Activated CD4-positive, alpha-beta T cell treated with anti-CD3 and anti-CD28 coated beads, Interleukin-2, amount 50 U/mL, for 48 hours (primary cell): ENCODE measurements at places on chromosomes 16 and 17.

GRCh38 chr16:10121897-10122425, 60.3 kb downstream of the GRIN2A start:
- DNase-seq, result no peak

DNA sequence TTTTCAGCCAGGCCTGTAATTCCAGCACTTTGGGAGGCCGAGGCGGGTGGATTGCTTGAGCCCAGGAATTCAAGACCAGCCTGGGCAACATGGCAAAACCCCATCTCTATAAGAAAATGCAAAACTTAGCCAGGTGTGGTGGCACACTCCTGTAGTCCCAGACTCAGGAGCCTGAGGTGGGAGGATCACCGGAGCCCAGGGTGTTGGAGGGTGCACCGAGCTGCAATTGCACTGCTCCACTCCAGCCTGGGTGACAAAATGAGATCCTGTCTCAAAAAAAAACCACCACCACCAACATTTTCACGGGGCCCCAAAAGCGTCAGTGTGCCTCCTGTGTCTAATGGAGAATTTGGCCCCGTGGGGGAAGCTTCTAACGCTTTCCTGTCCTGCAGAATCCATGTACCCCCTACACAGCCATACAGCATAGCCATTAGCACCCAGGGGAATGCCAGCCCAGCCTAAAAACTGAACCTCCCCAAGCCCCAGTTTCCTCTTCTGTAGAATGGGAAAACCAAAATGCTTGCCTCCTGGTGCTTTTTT, 22.2 kb upstream of the MAP3K14 start:
- DNase-seq, result no peak

DNA sequence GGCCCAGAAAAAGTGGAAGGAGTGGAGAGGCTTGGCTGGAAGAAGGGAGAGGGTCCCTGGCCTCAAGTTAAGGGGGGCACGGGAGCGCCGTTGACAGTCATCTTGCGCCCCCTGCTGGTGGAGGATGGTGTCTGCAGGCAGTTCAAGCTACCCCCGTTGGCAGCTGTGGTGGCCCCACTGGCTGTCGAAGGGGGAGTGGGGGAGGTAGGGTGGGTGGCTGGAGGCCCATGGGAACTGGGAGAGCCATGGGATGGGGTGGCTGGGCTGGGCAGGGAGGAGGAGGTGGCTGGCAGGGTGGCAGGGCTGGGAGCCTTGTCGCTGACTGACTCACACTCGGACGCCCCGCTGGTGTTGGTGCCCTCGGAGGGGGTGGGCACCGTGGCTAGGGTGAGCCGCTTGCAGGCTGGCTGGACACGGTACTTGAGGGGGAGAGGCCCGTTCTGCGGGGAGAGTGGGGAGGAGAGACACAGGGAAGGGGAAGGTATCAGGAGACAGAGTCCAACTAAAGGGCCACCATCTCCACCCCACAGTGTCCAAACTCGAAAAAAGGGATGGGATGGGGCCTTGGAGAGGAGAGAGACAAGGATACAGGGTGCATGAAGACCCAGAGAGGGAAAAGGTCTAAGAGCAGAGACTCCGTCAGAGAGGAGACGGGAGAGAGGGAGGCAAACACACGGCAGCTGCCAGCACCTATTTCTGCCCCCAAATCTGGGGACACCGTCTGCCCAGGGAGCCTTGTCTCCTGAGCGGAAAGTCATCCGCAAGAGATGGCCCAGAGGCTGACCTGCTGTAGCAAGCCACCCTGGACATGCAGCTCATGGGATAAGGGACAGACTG, 5.2 kb downstream of the CISD3 start:
- DNase-seq, result peak; percentile 76

DNA sequence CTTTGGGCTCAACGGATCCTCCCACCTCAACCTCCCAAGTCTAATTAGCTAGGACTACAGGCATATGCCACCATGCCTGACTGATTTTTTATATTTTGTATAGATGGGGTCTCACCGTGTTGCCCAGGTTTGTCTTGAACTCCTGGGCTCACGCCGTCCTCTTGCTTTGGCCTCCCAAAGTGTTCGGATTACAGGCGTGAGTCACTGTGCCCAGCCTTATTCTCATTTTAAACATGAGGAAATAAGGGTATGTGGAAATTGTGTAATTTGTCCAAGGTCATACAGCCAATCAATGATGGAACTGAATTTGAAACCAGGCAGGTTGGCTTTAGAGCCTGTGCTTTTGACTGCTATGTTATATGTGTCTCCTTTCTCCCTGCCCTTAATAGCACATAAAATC, 27.4 kb upstream of the AQP8 start:
- DNase-seq, result no peak

DNA sequence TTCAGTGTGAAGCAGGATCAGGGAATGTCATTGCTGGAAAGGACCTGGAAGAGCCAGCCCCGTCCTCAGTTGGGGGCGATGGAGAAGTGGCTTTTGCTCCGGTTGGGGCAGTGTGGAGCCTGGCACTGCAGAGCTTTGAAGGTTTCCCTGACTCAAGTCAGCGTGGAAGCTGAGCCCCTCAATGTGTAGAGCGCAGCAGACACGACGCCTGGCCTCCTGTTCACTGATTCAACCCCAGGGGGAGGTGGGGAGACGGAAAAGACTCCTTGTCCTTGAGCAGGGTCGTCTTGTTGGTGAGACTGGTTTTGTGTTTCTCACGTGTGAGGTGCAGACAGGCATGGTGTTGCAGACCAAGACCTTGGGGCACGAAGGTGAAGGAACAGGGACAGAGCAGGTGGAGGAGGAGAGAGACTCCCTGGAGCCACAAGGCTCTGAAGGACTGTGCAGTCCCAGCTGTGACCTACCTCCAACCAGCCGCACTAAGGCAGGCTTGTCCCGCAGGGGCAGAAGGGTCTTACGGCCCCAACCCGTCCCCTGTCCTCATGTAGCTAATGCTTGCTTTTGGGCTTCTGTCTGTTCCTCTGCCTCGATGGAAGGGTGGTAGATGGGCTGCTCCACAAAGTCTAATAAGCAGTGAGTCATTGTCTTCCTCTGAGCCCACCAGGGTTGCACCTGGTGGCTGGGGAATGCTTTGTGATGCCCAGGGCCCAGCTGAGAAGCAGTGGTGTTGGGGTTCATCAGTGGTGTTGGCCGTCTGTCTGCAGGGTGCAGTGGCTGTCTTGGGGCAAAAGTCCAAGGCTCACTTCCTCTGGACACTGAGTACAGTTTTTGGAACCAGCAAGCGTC, 47.8 kb downstream of the MPRIP start:
- no peak for DNase-seq

DNA sequence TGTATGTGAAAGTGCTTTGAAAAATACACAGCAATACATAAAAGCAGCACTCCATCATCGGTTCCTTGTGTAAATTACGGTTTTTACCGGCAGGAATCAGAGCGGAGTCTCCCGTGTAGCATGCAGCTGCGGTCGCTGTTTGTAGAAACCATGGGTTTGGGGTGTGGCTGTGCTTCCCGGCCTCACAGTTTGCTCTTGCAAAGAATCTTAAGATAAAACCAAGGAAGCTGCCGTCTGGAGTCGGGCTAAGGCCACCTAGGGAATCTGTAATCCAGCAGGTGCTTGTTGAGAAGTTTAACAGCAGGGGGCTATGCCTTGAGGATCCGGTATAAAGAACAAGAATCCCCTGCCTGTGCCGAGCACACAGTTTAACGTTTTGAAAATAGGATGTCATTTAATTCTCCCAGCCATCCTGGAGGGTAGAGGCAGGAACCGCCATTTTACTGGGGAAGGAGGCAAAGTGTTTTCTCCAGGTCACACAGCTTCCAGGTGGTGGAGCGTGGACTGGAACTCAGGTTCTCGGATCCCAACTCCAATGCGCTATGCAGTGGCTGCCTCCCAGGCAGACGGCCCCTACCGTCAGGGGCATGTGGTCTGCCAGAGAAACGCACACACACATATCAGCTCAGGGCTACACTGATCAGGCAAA, 6.0 kb upstream of the TLCD3A start:
- no peak for DNase-seq

DNA sequence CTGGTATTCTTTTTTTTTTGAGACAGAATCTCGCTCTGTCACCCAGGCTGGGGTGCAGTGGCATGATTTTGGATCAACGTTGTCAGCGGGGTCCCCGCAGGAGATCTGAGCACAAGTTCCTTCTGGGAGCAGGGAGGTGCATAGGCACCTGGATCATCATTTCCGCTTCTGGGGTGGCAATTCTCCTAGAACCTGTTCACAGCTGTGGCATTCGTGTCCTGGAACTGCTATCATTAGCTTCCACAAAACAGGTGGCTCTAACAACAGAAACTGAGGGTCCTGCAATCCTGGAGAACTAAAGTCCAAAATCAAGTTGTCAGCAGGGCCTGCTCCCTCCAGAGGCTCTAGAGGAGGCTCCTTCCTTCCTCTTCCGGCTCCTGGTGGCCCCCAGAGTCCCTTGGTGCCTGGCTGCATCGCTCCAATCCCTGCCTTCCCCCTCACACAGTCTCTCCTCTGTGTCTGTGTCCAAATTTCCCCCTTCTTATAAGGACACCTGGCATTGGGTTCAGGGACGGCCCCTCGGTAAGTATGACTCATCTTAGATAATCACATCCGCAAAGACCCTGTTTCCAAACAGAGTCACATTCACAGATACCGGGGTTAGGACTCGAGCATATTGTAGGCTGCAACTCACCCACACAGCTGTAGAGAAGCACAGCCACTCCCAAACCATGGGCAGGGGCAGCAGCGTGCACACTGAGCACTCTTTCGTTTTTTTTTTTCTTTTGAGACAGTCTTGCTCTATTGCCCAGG, 43.5 kb upstream of the KLHDC4 start:
- DNase-seq, result no peak

GRCh38 chr17:63399856-63400255, 46.2 kb downstream of the CYB561 start:
- DNase-seq, result no peak

- no peak for DNase-seq
These were observed 55.0 kb downstream of the VAT1L start for GRCh38 chr16:77843405-77843804.

- no peak for DNase-seq
These were observed 1728.3 kb downstream of the TP53TG3F start for GRCh38 chr16:35187665-35188225.

DNA sequence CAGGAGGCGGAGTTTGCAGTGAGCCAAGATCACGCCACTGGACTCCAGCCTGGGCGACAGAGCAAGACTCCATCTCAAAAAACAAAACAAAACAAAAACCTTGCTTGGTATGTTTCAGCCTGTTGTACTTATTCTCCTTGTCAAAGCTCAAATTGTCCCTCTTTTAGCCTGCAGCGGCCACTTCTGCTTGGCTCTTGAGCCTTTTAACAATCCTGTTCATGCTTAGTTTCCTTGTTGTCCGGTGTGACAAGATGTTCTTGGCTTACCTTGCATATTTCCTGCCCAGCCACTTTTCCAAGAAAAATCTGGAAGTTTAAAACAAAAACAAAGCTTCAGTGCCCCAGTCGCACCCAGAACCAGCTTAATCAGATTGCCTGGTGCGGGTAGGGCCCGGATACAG, 81.0 kb downstream of the ABCC1 start:
- DNase-seq, result no peak

DNA sequence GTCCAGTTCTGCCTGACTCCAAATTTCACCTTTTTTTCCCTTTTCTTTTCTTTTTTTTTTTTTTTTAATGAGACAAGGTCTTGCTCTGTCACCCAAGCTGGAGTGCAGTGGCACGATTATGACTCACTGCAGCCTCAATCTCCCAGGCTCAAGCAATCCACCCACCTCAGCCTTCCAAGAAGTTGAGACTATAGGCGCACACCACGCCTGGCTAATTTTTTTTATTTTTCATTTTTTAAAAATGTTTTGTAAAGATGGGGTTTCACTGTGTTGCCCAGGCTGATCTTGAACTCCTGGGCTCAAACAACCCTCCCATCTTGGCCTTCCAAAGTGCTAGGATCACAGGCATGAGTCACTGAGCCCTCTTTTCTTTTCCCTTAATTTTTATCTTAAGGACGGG, 33.4 kb upstream of the RBBP6 start:
- no peak for DNase-seq

- no peak for DNase-seq
These were observed 75.4 kb downstream of the IRX3 start for GRCh38 chr16:54211203-54211602.

DNA sequence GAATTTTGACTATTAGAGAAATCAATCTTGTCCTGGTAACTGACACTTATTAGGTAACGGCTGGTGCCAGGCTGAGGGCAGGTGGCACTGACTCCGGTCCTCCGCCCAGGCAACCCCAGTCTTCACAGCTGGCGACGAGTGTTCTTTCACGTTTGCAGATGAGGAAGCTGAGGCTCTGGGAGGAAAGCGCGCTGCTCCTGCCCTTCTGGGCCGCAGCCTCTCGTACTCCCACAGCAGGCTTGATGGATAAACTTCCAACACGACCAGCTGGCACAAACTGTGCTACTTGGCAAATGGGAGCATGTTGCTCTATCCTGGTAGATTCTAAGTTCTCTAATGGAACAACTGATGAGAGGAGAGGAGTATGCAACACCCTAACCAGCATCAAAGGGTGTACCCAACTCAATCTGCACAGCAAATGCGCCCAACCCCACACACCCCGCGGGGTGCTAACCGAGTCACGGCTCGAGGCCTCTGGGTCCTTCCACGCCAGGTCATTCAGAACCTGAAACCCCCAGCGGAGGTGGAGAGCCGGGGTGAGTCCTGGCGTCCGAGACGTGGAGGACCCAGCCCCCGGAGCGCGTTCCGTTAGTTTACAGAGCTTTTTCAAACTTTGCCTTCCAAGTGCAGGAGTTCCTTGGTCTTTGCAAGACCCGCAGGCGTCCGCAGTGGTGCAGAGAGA, 477 bp upstream of the SLC47A1 start:
- no peak for DNase-seq

GRCh38 chr16:68265078-68265920, 973 bp downstream of the SLC7A6 start:
- DNase-seq, result peak; percentile 57

GRCh38 chr16:25707553-25707952, 15.8 kb downstream of the HS3ST4 start:
- DNase-seq, result no peak

GRCh38 chr17:73933871-73934270, 269.6 kb upstream of the RPL38 start:
- no peak for DNase-seq

DNA sequence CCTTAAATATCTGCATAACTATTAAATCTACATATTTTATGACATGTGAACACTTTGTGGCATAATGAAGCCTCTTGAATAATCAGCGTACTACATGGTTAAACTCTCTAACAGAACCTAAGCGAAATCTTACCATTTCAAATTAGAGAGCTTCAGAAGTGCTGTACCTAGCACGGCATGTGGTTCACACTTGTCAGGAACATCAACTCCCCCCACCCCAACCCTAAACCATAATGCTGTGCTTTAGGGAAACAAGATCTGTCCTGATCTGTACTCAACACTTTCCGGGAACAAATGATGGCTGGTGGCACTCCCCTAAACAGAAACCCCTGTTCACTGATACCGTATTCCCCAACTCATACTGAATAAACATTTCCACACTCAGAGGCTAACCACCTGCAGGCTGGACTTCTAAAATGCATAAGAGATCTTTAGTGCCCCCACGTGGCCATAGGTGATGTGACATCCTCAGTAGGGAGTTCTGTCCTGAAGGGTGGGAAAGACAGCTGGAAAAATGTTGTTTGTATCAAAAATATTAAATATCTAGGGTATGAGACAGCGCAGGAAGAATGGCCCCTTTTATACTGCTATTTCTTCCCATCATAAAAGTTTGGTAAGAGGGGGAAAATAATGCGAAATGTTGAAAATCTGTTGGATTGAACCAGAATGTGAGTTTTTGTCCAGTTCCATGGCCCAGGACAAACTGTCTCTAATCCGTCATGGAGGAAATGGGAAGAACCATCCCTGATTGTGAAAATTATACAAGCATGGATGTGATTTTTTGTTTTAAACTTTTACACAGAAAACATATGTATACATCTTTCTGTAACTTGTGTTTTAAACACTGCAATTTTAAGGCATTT, 88.6 kb downstream of the USP31 start:
- DNase-seq, result peak; percentile 72

- no peak for DNase-seq
These were observed 32.6 kb downstream of the IGF2BP1 start for GRCh38 chr17:49029801-49030200.
